NCI-H2029 treated with DMSO at 0.1 percent for 48 hours (cell line): ENCODE measurements at places on chromosomes 13 and 19.

- no peak for DNase-seq
Measured at GRCh38 chr19:32349724-32350470, 4.5 kb downstream of the ZNF507 start.

DNA sequence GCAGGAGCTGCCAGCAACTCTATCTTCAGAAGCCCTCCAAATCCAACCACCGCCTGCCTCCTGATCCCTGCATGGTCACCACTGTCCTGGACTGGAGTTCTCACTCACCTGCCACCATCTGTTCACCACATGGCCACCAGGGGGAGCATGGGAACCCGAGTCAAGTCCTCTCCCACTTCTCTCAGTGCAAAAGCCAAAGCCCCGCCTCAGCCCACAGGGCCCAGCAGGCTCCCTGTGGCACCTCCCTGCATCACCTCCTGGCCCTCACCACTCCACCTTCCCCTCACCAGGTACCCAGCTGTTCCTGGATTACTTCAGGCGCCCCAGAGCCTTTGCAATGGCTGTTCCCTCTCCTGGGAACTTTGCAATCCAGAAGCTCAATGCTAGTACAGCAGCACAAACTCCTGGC is 5.3 kb downstream of the DHPS start:
- peak; percentile 50 for DNase-seq

GRCh38 chr13:80666782-80667552 is 326.0 kb upstream of the SPRY2 start:
- no peak for DNase-seq

- no peak for DNase-seq
Measured at GRCh38 chr19:22783651-22784410, at the start of gene ZNF99. ZNF99 (minus strand) TSS chr19:22784151; CDS start chr19:22784016, 135 bp downstream.
